ENCODE measurements at places on chromosomes 11 and 22.

- no peak for DNase-seq
Measured at GRCh38 chr11:34065505-34066203, 14.1 kb downstream of the CAPRIN1 start.

DNA sequence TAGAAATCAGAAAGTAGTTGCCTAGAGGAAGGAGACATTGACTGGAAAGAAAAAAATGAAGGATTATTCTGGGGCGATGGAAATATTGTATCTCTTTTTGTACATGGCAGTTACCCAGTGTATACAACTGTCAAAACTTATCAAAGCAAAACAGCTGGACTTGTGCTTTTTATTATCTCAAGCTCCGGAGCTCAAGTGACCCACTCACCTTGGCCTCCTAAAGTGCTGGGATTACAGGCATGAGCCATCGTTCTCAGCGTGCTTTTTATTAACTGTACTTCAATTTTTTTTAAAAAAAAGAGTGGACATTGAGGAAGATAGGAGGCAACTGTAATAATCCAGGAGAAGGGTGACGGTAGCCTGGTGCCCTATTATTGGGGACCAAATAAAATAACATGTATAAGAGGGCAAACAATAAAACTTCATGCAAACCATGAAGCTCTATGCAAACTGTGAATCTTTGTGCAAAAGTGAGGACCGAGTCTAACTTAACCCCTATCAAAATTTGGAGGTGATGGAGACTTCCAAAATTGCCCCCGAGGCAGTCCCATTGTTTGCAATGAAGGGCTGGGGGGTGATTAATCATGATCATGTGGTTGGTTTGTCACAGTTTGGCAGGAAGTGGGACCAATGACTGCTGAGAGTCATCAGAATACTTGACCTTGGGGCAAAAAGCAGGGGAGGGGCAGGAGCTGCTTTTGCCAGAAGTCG lies 23.5 kb downstream of the FZD4 start:
- DNase-seq: no peak

GRCh38 chr11:74630043-74630442 lies 37.7 kb downstream of the POLD3 start:
- DNase-seq: no peak

GRCh38 chr11:72229336-72229924 lies 4.9 kb downstream of the INPPL1 start:
- DNase-seq: no peak

- DNase-seq: no peak
Measured at GRCh38 chr11:134333946-134334345, 2.2 kb downstream of the GLB1L2 start.

GRCh38 chr11:73653996-73654395 lies 7.6 kb downstream of the PLEKHB1 start:
- no peak for DNase-seq
